ENCODE measurements at places on chromosomes 3 and 15.

- DNase-seq = no peak
Measured at GRCh38 chr3:34323517-34323916, 525.1 kb downstream of the PDCD6IP start.

DNA sequence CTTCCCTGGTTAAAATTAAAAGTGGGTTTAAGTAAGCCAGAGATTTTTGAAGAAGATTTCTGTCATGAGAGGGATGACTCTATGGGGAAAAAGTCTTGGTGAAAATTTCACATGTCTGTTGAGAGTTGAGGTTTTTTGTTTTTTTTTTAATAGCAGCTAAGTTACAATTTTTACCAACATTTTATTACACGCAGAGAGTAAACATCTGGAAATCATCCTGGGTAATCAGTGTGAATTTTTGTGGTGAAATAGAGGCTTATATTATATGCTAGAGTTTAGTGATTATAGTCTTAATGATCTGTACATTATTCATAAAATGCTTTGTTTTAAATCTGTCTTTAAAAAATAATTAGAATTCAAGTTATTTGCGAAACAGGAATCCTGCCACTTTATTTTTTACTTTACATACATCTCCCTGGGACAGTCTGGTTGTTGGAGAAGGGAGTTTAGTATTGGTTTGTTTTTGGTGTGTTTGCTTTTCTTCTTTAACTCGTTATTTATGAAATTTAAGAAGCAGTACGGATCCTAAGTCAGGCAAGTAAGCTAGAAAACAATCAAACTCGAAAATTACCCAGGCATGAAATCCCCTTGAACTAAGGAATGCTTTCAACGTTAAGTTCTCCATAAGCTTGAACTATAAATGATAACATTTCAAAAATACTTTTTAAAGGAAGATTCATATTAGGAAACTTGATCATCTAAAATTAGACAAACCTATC lies 143.4 kb upstream of the TSC22D2 start:
- no peak for DNase-seq

GRCh38 chr15:92494806-92495336 lies 101.2 kb downstream of the ST8SIA2 start:
- DNase-seq = no peak

DNA sequence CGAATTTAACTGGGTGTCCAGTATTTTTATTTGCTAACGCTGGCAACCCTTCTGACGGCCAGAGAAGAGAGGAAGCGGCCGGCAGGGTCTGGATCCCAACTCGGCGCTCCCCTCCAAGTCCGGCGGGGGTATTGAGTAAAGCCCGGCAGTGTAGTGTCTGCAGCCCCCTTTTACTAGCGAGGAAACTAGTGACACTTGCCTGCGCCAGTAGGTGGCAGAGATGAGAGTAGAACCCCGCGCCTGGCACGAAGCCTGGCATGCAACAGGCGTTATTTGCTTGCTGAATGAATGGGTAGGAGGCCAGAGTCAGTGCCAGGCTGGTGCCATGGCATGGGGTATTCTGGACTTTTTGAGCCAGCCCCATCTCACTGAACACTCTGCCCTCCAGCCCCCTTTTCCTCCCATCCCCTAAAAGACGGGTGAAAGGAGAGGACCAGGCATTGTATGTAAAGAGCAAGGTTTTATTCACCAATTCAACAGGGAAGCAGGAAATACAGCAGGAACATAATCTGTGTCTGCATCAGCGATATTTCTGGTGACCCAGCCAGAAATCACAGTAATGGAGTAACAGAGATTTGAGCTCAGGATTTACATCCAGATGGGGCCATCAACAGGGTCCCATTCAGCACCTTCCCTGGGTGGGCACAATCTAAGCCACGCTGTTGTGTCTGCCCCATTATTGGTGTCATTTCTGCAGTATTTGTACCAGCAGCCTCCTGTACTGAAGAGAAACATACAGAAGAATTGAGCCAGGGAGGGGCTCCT lies 788 bp upstream of the WDR73 start:
- DNase-seq = peak; percentile 80

GRCh38 chr3:33146791-33147445 lies 33.1 kb downstream of the CRTAP start:
- no peak for DNase-seq

DNA sequence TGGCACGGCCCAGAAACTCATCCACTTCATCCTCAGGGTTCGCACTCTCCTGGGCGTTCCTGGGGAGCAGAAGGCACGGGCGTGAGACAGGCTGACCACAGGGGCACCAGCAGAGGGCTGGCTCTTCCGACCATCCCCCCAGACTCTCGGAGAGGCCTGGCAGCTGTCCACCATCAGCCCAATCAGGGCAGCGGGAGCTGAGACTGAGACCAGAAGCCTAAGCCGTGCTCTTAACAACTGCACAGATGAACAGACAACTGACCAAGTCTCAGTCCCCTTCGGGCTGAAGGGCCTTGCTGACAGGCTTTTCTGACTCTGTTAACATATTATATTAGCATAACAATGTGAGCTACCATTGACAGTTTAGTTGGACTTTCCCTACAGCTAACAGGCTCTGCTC lies 118.0 kb downstream of the SEC22A start:
- no peak for DNase-seq

DNA sequence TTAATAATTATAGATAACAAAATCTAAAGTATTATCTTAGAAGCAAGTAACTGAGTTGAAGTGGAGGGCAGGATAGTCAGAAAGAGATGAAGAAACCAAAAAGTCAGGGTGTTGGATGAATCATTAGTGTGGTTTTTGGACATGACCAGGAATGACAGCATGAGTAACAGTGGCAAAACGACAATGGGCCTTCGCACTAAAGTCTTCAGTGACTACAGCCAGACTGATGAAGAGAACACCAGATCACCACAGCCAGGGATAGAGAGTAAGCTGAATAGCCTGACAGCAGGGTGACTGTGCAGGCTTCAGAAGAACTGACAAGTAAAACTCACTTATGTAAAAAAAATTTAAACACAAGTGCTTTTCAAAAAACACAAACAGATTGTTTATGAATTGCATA lies 96.0 kb upstream of the MELTF start:
- no peak for DNase-seq
